ENCODE measurements at places on chromosomes 13 and 19.

DNA sequence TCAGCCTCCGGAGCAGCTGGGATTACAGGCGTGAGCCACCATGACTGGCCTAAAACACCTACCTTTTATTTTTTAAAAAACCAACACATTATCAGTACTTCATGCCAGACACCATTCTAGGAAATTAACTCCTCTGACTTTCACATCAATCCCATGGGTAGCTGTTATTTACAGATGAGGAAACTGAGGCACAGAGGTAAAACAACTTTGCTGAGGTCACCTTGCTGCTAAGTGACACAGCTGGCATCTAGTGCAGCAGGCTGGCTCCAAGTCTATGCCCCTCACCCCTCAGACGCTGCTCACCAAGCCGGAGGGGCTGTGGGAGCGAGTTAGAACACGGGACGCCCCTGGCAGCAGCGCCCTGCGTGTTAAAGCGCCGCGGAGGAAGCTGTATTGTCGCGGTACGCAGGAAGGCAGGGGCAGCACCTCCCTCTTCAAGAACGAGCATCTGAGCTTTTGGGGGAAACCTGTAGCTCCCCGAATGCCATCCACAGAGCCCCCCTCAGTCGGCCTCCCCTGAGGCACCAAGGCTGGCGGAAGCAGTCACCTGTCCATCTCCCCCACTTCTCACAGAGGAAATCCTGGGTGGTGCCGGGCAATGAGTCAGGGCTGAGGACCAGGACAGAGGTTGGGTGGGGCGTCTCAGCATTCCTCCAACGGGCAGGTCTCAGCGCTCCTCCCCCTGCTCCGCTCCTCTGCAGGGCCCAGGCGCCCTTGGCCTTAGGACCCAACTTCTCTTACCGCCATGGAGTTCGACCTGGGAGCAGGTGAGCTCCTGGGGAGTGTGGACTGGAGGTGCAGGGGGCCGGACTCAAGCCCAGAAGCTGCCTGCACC, at the start of gene C19orf33:
C19orf33 (plus strand) TSS at position 735 of the 835 bp plus-strand sequence; CDS start at position 746, 11 bp downstream.
- no peak for DNase-seq

GRCh38 chr19:16233081-16233776, 35.5 kb downstream of the AP1M1 start:
- no peak for DNase-seq

GRCh38 chr13:85575110-85575509, 224.1 kb downstream of the SLITRK6 start:
- DNase-seq: no peak

DNA sequence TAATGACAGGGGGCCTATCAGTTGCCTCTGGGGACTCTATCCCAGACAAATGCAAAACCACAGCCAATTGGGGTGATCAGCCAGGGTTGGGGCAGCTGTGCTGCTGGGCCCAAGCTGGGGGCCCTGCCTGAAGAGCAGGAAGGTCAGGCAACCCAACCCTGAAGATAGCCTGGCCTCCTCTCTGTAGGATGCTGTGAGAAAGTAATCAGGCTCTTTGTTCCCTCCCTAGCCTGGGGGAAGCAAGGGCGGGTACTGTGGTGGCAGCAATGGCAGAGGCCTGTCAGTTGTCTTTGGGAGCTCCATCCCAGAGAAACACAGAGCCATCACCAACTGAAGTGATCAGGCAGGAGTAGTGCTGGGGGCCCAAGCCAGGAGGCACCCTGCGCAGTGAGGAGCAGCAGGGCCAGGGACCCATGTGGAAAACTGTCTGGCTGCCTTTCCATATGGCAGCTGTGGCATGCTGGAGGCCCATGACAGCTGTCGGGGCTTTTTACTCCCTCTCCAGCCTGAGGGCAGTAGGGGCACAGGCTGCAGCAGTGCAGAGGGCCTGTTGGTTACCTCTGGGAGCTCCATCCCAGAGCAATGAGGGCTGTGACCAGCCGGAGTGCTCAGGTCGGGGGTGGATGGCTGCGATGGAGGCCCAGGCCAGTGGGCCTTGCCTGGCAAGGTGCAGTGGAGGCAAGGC, 73.6 kb upstream of the ATP12A start:
- no peak for DNase-seq

DNA sequence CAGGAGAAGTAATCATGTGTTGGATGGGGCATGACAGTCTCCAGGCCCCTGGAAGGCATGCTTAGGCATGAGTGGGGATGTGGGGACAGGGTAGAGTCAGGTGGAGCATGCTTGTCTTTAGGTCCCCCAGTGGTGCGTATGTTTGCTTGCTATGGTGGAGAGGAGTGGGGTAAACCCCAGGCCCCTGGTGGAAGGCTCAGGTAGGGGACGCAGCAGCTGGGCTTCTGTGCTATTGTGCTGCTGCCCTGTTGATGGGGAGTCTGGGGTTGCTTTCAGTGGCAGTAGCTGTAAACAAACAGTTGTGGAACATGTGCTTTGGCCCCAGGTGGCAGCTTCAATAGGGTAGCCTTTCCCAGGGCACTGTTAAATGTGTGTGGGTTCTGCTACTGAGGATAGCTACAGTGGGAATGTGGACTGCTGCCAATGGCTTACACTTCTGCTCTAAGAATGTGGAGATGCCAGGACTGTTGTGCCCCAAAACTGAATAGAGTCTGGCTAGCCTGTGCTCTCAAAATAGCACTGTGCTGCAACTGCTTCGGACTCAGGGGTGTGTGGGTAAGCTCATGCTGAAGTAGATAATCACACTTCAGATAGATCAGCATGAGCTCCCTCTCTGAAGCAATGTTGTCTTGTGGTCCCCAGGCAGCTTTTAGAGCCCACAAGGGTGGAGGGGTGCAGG, 1257.3 kb downstream of the DIAPH3 start:
- no peak for DNase-seq

DNA sequence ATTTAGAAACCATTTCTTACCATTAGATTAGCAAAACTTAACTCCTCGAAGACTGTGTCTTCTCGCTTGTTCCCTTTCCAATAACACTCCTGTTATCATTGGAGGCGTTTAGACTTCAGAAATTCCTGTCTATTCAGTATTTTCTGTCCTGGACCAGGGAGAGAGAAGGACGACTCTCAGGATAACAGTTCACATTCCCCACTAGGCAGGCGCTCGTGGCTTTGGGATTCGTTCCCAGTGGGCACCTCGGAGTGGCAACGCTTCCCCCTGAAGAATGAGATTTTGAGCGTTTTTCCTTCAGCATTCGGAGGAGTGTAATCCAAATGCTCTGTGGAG, 429 bp upstream of the ZNF225 start:
- DNase-seq: no peak

GRCh38 chr13:109979228-109979627, 192.8 kb upstream of the IRS2 start:
- no peak for DNase-seq

DNA sequence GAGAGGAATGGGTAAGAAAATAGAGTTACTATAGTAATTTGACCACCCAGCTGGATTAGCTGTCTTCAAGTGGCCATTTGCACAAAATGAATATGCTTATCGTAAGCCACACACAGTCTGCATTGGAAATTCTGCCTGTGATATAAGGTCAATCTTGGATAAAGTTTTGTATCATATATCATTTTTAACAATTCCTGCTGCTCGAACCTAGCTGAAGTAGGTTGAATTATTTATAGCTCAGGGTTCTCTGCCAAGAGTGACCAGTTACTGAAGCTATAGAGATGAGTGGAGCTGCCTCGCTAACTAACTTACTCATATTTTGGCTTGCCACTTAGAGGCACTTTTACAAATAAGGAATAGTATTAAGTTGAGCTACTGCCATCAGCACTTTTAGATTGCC, 220.9 kb downstream of the RGCC start:
- DNase-seq: no peak

DNA sequence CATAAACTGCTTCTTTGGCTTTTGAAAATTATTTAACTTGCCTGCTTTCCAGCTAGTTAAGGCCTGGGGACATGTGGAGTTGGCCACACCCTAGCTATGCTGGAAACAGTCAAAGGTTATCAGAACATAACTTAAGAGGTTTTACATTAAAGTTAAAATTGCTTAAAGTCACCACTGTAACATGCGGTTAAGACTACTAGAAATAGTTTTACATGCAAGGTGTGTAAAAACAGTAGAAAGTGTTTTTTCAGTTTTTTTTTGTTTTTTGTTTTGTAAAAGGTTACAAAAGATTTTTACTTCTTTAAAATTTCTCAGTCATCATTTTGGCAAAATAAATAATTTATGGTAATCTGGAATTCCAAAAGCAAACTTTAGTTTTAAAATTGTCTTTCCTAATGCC, 763.1 kb downstream of the UQCRFS1 start:
- no peak for DNase-seq

GRCh38 chr19:7848779-7849457, 18.9 kb downstream of the EVI5L start:
- DNase-seq: no peak

- DNase-seq: peak; percentile 12
Observed at GRCh38 chr13:28744091-28744536, 25.3 kb upstream of the SLC46A3 start.

DNA sequence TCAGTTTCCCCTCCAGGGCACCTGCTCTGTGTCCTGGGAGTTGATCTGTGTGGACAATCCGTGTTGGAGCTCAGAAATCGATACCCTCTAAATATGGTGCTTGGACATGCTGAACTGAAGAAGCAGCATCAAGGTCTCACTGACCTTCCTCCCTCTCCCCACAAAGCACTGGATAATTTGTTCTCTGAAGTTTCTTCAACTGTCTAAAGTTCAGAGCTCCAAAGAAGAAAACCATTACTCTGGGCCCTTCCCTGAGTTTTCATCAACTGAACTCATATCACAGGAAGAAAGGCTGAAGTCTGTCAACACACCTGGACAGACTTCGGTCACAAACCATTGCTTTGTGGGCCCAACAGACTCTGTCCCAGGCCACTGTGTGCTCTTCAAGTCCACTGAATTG, 132.1 kb downstream of the RGCC start:
- no peak for DNase-seq

GRCh38 chr19:58361900-58362271, 665 bp downstream of the ZNF497 start:
- DNase-seq: no peak

GRCh38 chr19:47152632-47153031, 22.0 kb downstream of the SAE1 start:
- DNase-seq: no peak

DNA sequence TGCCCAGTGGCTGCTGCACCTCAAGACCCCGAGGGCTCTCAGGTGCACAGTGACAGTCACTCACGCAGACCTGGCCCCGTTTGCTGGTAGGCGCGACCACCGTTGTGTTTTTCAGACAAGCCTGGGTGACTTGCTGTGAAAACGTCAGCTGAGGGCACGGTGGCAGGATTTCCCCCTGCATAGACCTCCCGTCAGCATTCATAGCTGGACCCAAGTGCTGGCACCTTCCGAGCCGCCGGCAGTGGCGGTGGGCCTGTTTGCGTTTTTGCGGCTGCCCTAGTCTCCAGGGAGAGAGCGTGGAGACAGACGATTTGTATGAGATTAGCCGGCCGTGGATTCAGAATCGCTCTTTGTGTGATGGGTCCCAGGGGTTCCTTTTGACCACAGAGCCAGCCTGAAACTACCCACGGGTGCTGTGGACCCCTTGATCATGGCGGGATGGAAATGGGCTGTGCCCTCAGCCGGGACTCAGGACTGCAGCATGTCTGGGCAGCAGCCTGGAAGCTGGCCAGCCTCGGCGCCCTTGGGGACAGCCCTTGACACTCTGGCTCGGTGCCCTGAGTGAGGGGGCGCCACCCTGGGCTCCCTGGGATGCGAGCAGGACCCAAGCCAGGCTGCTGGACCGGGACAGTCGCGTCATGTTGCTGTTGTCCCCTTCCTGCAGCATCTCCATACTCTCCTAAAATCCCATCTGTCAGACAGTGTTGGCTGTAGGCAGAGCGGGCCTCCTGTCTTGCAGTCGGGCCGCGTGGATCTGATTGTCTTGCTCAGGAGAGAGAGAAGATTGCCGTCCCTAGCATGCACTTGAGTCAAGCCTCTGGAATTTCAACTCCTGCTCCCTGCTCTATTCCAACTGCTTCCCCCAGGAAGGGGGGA, 8.6 kb downstream of the KDM4B start:
- no peak for DNase-seq

- no peak for DNase-seq
Observed at GRCh38 chr13:94620286-94620896, 18.7 kb downstream of the GPR180 start.

DNA sequence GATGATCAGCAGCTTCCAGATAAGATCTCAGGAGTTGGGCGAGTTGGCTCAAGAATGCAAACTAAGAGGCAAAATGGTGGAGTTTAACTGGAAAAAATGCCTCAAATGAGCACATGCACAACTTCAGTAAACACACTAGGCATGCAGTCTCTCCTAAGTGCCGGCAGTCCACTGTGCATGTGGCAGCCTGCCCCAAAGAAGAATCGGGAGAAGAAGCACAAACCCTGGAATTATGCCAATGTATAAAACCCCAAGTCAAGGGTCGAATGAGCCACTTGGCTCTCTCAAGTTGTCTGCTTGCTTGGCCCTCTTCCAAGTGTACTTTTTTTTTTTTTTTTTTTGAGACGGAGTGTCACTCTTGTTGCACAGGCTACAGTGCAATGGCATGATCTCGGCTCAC, 53.3 kb upstream of the SLITRK1 start:
- no peak for DNase-seq

GRCh38 chr13:22653866-22654265, 526.9 kb upstream of the SGCG start:
- DNase-seq: no peak

- peak; percentile 10 for DNase-seq
Observed at GRCh38 chr19:41531438-41532311, 44.3 kb upstream of the CEACAM21 start.

DNA sequence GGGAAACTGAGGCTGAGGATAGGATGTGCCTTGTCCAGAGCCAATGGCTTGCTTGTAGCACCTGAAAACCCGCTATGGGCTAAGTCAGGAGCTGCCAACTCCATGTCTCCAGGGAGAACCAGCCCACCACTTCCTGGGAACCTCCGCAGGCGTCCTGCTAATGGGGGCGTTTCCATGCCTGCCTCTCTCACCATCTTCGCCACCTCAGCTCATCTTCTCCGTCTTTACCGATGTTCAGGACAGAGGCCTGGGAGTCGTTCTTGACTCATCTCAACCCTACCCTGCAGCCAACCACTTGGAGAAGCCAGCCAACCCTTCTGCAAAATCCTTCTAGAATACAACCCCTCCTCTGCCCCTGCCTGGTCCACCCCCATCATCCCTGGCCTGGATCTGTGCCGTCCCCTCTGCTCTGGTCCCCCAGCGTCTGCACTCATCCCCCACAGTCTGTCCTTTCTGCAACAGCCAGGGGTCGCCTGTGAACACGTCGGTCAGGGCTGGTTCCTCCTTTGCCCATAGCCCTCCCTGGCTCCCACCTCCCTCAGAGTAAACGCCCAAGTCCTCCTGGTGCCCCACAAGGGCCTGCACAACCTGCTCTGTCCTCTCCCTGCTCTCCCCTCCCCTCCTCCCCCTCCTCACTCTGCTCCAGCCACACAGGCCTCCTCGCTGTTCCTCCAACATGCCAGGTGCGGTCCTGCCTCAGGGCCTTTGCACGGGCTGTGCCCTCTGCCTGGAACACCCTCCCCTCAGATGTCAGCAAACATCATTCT, 31.0 kb downstream of the PTPRS start:
- no peak for DNase-seq

- DNase-seq: no peak
Observed at GRCh38 chr13:20672772-20673171, 30.7 kb upstream of the IL17D start.

DNA sequence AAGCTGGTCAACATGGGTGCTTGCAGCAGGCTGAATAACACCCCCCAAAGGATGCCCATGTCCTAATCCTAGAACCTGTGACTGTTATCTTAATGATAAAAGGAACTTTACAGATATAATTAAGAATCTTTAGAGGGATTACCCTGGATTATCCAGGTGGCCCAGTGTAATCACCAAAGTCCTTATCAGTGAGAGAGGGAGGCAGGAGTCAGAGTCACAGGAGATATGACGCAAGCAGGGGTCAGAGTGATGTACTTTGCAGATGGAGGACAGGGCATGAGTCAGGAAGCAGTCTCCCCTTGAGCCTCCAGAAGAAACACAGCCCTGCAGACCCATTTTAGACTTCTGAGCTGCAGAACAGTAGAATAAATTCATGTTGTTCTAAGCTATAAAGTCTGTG, 9.8 kb downstream of the ZNF606 start:
- DNase-seq: no peak

All from frontal cortex (tissue), 4 donors.